ENCODE measurements at places on chromosomes 5 and 9.

- DNase-seq, result no peak
These were observed 183.3 kb upstream of the PUM3 start for GRCh38 chr9:3027210-3027609.

GRCh38 chr9:34633851-34634550, 3.6 kb downstream of the SIGMAR1 start:
- peak; percentile 81 for DNase-seq

DNA sequence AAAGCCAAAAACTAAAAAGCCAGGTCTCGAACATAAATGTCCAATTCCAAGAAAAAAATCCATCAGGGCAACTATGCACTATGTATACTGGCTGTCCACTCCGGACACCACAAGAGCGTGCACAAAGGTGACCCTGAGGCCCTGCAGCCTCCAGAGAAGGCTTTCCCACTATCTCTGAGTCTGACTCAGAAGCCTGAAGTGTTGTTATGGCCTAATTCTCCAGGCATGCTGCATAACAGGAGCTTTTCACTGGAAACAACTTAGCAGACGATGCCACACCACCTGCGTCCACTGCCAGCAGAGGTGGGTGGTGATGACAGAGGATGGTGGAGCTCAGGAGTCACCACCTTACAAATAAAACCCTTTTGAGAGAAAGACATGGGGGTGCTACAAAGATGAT, 63.7 kb downstream of the HABP4 start:
- DNase-seq, result no peak

GRCh38 chr5:45252541-45252940, 443.6 kb downstream of the HCN1 start:
- no peak for DNase-seq

DNA sequence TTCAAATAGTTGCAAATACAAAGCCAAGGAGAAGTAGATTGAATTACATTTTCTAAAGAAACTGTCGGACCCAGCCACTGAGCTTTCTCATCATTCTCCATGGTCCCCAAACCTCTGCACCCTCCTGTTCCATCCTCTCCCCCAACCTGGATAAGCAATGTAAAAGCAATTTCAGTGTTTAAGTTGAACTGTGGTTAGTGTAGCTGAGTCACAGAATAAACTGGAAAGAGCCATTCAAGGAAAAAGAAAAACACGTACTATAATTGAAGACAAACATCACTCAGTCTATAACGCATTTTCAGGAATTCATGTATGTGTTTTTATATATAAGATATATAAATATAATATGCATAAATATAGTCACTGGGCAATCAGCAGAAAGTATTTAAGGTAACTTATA, 54.1 kb upstream of the TMEM161B start:
- DNase-seq, result no peak

DNA sequence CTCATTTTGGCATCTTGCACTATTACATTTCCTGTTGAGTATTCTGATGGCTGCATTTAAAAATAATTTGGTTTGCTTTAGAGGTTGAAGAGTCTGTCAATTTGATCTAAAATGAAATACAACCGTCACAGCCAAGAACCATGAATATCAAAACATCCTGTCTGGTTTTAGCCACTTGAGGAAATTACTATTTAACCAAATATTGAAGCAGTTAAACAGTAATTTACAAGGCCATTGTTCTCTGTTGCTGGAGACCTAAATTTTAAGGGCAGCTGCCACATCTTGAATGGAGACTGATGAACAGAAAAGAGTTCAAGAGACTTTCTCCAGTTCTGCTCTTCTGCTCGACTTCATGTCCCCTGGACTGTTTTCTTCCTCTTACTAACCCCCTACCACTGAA, 549.4 kb downstream of the LRRC70 start:
- no peak for DNase-seq

- DNase-seq, result no peak
These were observed 68.3 kb downstream of the ADAMTS2 start for GRCh38 chr5:179276838-179277395.

GRCh38 chr5:81757404-81757803, 6.5 kb upstream of the SSBP2 start:
- no peak for DNase-seq

DNA sequence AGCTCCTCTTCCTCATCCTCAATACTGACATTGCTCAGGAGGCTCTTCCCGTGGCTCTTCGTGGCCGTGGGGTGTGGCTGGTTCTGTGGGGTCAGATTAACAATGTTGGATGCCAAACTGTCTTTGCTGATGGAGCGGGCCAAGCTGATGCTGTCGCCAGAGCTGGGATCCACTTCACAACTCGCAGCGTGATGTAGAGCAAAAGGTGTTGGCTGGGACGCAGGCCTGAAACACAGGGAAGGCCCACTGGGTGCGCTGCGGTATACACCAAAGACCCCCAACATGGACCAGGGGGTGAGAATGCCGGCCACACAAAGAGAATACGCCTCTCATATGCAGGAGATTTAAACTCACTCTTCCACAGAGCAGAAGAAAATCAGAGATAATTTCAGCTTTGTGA, 84.3 kb downstream of the CAMSAP1 start:
- DNase-seq, result no peak

GRCh38 chr9:134436379-134436762, 110.1 kb downstream of the RXRA start:
- no peak for DNase-seq

- DNase-seq, result no peak
These were observed 140.9 kb upstream of the PIK3R1 start for GRCh38 chr5:68074633-68075032.

DNA sequence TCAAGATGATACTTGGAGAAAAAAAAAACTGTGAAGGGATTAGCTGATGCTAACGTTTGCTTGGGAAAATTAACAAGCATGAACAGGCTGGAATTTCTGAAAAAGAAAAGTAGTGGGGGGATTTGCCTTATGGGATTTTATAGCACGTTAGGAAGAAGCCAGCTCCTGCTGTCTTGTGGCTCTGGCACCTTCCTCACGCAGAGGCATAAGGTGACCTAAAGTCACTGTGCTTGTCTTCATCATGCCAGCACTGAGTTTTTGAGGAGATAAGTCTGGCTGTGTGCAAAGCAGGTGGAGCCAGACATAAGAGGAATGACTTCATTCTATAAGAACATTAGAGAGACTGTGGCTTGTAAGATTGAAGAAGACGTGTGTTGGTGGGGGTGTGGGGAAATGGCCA, 94.4 kb upstream of the MAP1B start:
- DNase-seq, result no peak

- peak; percentile 83 for DNase-seq
These were observed 1.2 kb downstream of the ST8SIA4 start for GRCh38 chr5:100901821-100902341.

GRCh38 chr5:36660397-36661049, 54.1 kb downstream of the SLC1A3 start:
- no peak for DNase-seq

DNA sequence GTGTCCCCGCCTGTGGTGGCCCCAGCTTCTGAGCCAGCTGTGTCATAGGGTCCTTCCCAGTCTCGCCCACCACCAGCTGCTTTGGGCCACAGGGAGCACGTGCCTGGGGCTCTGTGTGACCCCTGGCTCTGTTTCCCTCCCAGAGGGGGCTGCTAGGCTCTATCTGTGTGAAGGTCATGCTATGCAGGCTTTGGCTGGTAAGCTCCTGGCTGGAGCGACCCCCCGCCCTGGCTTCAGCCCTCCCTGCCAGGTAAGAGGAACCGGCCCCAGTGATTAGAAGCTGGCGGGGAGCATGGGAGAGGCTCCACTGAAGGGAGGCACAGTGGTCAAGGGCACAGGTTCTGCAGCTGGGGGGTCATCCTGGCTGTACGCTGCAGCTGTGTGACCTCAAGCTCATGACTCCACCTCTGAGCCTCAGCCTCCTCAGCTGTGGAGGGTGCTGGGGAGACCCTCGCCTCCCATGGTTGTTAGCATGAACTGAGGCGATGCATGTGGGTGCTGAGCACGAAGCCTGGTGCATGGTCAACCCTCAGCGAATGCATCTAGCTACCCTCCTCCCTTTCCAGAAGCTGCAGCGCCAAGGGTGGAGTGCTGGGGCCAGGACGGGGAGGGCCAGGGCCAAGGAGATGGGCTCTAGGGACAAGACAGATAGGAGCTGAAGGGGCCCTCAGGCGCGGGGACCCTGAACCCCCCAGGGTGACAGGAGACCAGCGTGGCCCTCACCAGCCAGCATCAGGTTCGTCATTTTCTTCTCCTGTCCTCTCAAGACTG, 163.8 kb upstream of the MVB12B start:
- no peak for DNase-seq

- DNase-seq, result no peak
These were observed 32.8 kb downstream of the MRRF start for GRCh38 chr9:122297512-122297911.

- DNase-seq, result no peak
These were observed 36.3 kb upstream of the PTPRD start for GRCh38 chr9:10649076-10649475.

DNA sequence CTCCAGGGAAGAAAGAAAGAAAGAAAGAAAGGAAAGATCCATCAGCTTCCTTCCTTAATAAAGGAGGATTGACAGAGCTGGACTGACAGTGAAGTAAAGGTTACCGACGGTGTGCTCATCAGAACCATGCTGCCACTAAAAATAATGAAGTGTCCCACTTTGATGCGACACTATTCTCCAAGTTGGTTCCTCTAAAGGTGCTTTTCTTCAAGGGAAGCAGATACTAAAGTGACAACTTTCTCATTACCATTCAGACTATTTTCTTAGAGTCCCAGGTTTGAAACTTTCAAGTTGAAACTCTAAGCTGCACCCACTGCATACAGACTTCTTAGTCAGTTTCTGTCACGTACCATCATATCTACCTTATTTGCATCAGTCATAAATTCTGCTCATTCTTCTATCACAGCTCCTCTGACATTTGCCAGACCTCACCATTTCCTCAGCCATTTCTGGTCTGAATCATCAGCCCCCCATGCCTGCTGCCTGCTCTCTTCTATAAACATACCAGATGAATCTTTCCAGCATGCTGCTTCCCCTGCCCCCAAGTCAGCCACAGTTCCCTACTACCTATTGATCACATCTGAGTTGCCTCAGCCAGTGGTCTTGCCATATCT, 177.6 kb downstream of the DEPDC1B start:
- DNase-seq, result no peak

DNA sequence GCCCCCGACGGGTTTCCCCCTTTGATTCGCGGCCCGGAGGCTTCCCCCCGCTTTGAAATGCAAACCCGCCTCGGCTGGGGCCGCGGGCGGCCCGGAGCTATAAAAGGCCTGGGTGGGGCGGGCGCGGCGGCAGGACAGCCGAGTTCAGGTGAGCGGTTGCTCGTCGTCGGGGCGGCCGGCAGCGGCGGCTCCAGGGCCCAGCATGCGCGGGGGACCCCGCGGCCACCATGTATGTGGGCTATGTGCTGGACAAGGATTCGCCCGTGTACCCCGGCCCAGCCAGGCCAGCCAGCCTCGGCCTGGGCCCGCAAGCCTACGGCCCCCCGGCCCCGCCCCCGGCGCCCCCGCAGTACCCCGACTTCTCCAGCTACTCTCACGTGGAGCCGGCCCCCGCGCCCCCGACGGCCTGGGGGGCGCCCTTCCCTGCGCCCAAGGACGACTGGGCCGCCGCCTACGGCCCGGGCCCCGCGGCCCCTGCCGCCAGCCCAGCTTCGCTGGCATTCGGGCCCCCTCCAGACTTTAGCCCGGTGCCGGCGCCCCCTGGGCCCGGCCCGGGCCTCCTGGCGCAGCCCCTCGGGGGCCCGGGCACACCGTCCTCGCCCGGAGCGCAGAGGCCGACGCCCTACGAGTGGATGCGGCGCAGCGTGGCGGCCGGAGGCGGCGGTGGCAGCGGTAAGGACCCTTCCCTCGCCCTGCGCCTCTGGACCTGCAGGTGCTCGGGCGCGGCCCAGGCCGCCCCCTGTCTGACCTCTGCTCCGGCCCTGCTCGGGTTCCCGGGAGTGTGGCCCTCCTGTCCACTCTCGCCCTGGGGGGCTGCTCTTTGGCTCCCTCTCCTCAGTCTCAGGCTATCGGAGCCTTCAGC, at the start of gene CDX1:
Gene CDX1 (plus strand): TSS at position 129 of the 862 bp plus-strand sequence. CDS start 99 bp downstream, at position 228.
- no peak for DNase-seq

- no peak for DNase-seq
These were observed 42.8 kb upstream of the PSD2 start for GRCh38 chr5:139752506-139753473.

DNA sequence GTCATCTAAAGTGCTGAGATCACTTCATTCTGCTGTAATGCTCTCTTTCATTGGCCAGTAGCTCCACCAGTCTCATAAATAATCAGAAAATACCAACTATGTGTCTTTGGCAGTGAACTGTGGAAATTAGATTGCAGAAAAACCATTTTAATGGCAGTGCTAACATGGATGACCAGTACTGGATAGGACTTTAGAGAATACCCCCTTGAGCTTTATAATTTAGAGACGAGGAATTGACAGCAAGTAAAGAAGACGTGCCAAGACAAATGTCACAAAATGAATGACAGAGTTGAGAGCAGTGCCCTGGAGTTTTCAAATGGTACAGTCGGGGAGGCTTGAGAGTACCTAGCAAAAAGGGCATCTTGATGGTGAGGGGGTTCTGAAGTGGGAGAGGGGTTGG, 5.8 kb downstream of the MSANTD3 start:
- DNase-seq, result no peak

- peak; percentile 35 for DNase-seq
These were observed 12.9 kb upstream of the CDC42SE2 start for GRCh38 chr5:131250751-131251475.

GRCh38 chr5:76449606-76450005, 46.5 kb downstream of the IQGAP2 start:
- no peak for DNase-seq

GRCh38 chr5:16411235-16411634, 54.4 kb downstream of the ZNF622 start:
- no peak for DNase-seq

- DNase-seq, result no peak
These were observed 641.6 kb downstream of the NR2F1-AS1 start for GRCh38 chr5:92939428-92939827.

All from CD4-positive, alpha-beta T cell treated with Interleukin-21 for 1 hour (primary cell).